Lower lobe of right lung (tissue), 2 donors: ENCODE measurements at places on chromosomes 4 and X. TPM values are rescaled to one million over a fixed set of nuclear protein-coding genes. Genes with fewer than 3 reads are reported as not detected.

- DNase-seq: no peak
Measured at GRCh38 chr4:40194602-40195161, 2.1 kb upstream of the RHOH start.

GRCh38 chrX:18360867-18361266 lies 6.4 kb upstream of the SCML2 start:
- DNase-seq: no peak

DNA sequence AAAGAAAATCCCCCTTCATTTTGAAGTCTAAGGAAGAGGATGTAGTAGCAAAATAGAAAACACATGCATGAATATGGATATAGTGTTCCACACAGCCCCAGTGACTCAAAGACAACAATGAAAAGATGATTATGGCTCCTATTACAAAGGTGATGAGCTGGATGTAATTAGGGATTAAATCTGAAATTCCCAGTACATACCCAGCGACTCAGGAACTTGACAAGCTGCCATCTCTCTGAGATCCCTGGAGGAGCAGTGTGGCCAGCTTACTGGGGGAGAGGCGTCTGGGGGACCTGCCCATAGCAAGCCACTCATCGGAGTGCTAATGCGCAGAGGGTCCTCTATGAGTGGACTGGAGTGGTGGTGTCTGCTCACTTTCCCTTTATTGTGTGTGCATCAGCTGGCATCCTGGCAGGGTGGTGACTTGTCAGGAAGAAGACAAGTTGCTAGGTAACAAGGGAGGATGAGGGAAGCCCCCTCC lies 42.7 kb upstream of the MGST2 start:
- no peak for DNase-seq

- no peak for DNase-seq
Measured at GRCh38 chrX:140297273-140297672, 207.6 kb downstream of the SOX3 start.

DNA sequence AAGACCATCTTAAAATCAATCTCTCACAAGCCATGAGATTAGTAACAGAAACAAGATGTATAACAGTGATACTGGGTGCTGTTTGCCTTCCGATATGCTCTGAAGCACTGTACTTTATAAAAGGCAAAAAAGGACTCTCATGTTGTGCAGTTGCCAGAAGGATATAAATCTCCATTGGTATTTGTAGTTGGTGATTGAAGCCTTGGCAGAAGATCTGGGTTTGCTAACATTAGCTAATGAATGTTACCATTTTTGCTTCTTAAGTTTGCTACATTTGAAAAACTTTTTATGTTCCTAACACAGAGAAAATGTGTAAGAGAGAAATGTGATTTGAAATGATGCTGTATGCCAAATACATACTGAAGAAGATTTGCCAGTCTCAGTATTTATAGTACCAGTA lies 44.4 kb downstream of the RAP1GDS1 start:
- no peak for DNase-seq

GRCh38 chrX:10051866-10052480 lies 84.8 kb downstream of the CLDN34 start:
- DNase-seq: no peak

DNA sequence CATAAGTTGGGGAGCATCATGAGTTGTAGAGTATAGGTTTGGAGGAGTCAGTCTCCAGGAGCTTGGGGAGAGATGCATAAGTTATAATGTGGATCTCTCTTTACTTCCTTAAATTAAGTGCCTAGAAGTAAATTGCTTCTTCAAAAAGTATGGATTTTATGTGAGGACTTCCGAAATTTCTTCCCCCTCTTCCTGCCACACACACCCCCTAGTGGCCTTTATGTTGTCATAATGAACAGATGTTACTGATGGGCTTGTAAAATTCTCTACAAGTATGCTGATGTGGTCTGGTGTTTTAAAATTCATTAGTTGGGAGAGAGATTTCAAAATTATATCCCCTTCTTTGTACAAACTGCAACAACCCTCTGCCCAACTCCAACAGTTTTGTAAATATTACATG lies 2.3 kb upstream of the METTL14 start:
- no peak for DNase-seq

- no peak for DNase-seq
Measured at GRCh38 chrX:33138677-33139249, 72.6 kb downstream of the DMD start.

DNA sequence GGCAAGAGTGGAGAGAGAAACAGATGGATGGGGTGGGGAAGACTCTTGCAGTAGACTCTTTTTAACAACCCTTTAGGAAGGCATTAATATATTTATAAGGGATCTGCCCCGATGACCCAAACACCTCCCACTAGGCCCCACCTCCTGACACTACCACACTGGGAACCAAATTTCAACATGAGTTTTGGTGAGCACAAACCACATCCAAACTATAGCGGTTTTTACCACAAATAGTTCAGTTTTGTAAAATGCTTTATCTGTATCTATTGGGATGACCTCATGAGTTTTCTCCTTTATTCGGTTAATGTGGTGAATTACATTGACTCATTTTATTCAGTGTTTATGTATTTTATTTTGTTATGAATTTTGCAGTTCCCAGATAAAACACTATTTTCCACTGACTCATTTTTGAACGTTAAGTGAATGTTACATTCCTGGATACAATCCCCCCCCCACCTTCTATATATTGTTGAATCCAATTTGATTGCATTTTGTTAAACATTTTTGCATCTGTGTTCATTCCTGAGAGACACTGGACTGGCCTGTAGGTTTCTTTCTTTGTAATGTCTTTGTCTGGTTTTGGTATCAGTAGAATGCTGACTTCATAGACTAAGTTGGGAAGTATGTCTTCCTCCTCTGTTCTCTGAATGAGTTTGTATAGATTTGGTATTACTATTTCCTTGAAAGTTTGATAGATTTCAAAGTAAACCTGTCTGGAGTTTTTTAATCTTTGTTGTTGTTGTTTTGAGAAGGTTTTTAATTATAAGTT lies 13.9 kb upstream of the CPLX1 start:
- peak; percentile 1 for DNase-seq

DNA sequence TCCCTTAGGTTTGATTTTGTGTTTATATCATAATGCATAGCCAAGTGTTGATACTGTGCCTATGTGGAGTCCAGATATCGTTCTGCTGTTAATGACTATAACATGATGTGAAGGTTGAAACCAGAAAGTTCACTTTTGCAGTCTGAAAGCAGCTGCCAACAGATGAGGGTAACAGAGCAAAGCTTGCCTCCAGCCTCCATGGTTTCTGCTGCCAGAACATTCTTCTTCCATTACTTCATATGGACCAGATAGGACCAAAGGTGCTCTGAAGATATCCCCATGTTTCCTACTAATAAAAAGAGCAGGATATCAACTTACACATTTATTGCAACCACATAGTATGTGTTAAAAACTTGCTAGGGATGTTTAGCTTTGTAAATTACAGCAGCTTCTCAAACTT lies 394.1 kb downstream of the SPRY1 start:
- no peak for DNase-seq

GRCh38 chr4:150423074-150423473 lies 158.9 kb upstream of the MAB21L2 start:
- no peak for DNase-seq

- DNase-seq: no peak
Measured at GRCh38 chrX:53421772-53422085, 725 bp downstream of the SMC1A start.

DNA sequence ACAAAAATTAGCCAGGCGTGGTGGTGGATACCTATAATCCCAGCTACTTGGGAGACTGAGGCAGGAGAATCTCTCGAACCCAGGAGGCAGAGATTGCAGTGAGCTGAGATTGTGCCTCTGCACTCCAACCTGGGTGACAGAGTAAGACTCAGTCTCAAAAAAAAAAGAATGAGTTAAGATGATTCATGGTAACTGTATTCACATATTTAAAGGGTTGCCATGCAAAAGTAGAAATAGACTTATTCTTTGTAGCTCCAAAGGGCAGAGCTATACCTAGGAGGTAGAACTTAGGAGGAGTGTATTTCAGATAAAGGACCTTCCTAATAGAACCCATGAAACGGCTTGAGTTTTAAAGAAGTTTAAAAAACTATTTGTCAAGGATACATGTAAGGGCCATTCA lies 104.3 kb upstream of the IL13RA1 start:
- DNase-seq: no peak

- no peak for DNase-seq
Measured at GRCh38 chr4:173226401-173226888, 57.8 kb downstream of the GALNT7 start.

- no peak for DNase-seq
Measured at GRCh38 chrX:100368167-100368566, 41.9 kb downstream of the PCDH19 start.

GRCh38 chr4:14958436-14958835 lies 43.8 kb upstream of the CPEB2 start:
- no peak for DNase-seq

GRCh38 chr4:53453385-53453784 lies 75.9 kb downstream of the FIP1L1 start:
- DNase-seq: no peak

DNA sequence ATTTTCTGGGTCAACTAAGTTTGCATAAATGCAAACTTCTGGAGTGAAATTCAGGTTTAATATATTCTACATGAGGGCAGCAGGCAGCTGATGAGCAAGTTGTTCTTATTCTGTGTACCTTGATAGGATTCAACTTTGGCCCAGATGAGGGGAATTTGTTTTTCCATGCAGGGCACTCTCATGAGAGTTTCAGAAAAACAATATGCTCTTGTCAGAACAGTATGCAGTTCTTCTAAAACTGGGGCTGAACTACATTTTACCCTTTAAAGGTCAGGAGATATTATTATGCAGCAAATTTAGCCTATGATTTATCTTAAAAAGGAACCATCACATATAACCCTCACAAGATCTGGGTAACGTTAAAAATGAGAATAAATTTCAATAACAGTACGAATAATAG lies 19.2 kb downstream of the GPRIN3 start:
- DNase-seq: no peak

DNA sequence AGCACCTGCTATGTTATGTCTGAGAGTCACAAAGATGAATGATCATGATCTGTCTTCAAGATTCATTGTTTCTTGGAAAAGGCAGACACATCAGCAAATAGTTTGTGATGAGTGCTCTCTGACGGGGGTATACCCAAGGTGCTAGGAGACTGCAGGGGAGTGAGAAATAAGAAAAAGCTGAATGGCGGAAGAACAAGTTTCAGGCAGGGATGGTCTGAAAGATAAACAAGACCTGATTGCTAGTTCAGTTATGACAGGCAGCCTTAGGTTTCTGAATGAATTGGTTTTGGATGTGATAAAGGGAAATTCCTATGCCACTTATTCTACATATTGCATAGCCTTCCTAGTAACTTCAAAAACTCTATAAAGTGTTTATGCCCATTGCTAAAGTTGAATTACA lies 327.0 kb upstream of the DKK2 start:
- DNase-seq: no peak

DNA sequence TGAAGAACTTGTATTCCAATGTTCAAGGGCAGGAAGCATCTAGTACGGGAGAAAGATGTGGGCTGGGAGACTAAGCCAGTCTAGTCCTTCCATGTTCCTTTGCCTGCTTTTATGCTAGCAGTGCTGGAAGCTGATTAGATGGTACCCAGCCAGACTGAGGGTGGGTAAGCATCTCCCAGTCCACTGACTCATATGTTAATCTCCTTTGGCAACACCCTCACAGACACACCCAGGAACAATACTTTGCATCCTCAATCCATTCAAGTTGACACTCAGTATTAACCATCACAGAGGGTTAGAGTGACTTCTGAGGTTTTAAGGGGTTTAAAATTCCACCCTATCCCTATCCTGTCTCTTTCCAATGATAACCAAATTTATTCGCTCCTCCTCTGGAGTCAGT lies 6.5 kb downstream of the HMGN5 start:
- no peak for DNase-seq

GRCh38 chrX:105018865-105019264 lies 201.6 kb downstream of the TEX13A start:
- no peak for DNase-seq

GRCh38 chrX:136064661-136065043 lies 79.4 kb downstream of the SLC9A6 start:
- no peak for DNase-seq

GRCh38 chr4:124212815-124213630 lies 499.5 kb downstream of the ANKRD50 start:
- DNase-seq: no peak

DNA sequence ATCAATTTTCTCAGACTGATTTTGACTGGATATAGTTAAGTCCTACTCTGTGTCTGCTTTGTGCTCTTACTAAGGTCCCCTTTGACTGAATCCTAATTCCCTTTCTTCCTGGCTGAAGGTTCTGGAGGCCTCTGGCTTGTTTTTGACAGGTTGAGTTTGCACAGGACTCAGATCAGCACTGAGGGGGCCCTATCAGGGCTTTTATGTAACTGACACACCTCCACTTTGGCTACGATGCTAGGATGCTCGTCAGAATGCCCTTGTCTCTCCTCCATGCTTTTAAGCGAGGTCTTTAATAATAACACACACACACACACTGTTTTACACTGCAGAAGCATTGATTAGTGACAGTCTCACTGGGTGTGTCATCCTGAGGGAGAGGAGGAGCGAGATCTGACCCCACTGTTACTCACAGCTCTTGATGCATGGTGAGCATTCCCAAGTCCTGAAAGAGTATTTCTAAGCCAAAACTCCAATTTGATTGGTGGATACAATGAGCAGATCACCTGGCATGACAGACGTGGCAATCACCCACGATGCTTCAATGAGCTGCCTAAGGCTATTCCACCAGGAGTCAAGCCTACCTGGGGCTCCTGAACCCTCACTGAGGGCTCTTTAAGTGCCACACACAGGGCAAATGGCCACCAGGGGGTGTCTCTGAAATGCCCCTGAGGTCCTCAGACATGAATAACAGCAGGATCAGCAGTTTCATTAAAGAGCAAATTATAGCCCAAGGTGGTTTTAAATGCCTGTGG lies 130.4 kb upstream of the CPEB2 start:
- DNase-seq: peak; percentile 61

DNA sequence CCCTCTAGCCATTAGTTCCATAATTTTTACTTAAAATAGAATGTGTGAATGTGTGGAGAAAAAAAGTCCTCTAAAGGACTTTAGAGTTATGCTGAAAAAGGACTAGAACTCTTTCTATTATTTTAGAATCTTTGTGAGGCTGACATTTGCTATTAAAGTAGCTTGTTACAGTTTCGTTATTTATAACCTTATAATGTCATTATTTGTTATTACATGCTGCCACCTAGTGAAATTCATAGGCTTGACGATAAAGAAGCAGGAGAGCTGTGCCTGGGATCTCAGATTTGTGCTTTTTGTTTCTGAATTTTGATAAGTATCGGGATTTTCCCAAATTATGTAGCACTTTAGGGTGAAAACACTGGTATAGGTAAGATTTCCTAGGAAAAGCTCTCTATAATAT lies 38.5 kb upstream of the TAPT1 start:
- no peak for DNase-seq

DNA sequence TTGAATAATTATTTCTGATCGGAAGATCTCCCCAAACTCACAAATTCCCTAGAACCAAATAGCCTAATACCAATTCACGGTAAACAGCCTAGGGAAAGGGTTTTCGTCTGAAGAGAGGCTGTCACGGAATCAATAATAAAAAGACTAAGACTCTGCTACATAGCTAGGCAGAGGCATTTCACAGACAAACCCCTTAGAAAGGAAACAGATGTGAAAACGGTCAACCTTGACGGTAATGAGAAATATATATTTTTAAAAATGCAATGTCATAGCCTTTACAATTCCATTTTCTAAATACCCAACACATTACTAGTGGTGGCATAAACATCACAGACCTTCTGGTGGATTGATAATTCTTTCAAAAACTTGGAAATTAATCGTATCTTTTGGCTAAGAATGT lies 28.4 kb downstream of the PROM1 start:
- no peak for DNase-seq

The UCHL1 gene
- 8.4 TPM for total RNA-seq

The NOX1 gene
- not detected for total RNA-seq

The MAGEC2 gene
- total RNA-seq: not detected

The ADGRL3 gene
- total RNA-seq: 6.0 TPM

The SSX5 gene
- not detected for total RNA-seq
